ENCODE measurements at places on chromosomes 5 and 9. TPM values are rescaled to one million over a fixed set of nuclear protein-coding genes. Genes with fewer than 3 reads are reported as not detected.
A peak's percentile ranks its signal among the peaks of the same experiment; 100 is the strongest.

DNA sequence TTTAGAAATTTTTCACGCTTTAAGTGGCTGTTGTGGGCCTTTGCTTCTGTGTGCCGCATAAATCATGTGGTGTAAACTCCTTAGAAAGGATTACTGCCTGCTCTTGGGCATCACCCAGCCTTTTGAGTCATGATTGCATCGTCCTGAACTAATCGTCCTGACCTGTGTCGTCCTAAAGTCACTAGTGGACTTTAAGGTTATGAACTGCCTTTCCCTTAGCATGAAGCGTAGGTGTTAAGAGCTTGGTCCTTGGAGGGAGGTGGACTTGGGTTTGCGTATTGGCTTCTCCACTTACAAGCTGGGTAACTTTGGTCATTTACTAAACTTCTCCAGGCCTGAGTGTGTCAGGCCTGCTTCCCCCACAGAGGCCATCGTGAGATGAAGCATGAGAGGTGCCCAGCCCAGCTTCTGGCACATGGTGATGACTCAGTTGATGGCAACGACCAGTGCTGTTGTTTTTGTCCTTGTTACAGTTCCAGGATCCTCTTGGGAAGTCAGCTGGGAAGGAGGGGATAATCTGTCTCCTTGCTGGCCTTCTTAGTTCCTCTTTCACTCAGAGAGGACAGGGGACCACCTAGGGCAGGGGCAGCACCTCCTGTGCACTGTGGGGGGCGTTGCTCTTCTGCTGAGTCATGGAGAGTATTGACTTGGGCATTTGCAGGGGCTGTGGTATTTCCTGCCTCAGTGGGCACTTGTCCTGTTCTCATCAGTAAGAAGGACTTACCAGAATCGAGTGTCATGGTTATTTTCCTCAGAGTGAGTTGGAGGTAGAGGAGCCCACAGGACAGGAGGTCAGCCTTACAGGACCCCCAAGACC is 54.2 kb upstream of the NCS1 start:
- no peak for DNase-seq

OR2K2 gene
- not detected for total RNA-seq

DNA sequence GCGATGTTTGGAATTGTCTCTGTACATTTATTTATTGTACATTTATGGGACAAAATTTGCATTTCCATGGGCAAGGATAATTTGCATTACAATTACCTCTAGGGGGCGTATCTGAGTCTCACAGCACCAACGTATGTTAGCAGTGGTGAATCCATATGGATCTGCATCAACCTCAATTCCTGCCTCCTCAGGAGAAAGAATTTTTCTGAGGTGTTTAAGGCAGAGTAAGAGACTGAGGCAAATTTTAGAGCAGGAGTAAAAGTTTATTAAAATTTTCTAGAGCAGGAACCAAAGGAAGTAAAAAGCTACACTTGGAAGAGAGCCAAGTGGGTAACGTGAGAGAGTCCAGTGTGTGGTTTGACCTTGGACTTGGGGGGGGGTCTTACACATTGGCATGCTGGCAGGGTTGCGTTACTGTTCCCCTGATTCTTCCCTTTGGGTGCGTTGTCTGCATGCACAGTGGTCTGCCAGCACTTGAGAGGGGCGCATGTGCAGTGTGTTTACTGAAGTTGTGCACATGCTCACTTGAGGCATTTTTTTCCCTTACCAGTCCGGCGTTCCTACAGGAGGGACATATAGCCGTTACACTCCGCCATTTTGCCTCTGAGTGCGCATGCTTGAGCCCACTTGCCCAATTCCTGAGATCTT is 21.0 kb upstream of the RAB14 start:
- DNase-seq, result no peak

DNA sequence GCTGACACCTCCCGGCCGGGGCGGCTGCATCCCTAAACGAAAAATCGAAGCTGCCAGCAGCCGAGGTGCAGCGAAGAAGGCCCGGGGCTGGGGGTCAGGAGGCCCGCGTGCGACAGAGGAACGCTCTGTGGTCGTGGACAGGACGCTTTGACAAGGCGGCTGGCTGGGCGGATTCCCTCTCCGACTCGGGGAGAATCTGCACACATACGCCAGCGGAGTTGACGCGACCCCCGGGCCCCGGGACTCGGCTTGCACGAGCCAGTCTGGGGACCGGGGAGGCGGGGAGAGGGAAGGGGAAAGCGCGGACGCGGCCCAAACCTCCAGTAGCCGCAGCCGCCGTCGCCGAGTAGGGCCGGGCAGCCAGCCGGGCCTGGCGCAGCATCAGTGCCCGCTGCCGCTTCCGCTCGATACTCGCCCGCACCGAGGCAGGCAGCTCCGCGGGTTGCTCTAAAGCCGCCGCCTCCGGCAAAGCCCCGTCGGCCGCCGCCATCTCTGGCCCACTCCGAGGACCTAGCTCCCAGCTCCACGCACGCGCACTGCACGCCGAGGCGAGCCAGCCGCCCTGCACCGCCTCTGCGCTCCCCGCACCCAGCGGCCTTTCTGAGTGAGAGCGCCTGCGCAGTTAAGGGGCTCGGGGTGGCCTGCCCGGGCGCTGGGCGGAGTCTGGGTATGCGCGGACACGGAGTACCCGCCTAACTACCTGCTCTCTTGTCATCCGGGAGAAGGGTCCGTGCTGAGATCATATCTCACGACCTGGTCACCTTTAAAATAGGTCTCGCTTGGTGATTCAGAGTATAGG is at the start of gene XPA:
TSS of gene XPA (minus strand) at position 538 of the 799 bp plus-strand sequence. CDS start at position 490, 48 bp downstream.
- DNase-seq, result peak; percentile 99

SLC46A2 gene
- total RNA-seq, result 0.16 TPM

DNA sequence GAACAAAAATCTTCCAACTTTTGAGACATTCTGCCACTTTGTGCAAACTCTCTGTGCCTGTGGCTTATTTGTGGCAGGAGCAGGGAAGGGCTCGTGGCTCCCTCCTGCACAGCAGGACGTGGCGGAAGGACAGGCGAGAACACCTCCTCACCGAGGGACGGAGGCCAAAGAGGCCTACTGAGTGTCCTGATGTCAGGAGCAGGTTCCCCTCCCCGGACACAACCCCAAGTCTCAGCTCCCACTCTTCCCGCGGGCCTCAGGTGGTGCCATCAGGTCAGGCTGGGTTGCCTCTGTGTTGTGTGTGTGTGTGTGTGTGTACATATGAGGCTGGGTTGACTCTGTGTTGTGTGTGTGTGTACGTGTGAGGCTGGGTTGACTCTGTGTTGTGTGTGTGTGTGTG is 136.8 kb upstream of the LPCAT1 start:
- DNase-seq, result no peak

- DNase-seq, result no peak
Observed at GRCh38 chr5:1552521-1553255, 28.9 kb upstream of the LPCAT1 start.

PRRX2 gene
- 4.4 TPM for total RNA-seq

DNA sequence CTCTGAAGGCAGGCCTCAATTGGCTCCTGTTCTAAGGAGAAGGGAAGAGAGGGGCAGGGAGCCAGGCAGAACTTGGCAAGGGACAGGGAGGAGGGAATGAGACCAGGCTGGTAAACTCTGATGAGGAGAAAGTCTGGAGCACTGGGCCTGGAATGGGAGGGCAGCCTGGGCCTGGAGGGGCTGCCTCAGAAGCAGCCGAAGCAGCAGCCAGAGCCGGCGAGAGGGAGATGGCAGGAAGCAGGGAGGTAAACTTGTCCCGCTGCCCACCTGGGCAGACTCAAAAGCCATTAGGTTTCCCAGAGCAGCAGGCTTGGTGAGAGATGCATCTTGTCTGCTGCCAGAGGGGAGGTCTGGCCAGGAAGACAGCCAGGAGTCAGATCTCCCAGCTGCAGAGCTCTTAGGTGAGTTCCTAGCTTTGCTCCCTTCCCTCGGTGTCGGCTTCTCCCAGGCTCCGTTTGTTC is 37.0 kb upstream of the CRB2 start:
- no peak for DNase-seq

SARDH gene
- total RNA-seq, result 1.3 TPM

DNA sequence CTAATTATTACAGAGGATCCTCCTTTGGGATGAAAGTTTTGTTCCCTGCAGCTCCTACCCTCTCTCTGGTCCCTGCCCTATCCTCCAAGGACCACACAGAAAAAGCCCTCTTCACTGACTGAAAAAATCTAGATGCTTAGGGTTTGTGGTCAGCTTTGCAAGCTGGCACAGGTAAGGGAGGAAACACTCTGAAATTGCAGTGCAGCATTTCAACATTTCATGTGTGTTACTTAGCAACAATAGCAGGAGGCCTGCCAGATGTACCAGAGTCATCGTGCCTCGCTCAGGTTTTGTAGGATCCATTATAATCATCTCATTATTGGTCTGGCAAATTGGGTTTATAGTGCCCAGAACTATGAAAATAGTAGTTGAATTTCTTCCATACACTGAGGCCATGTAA is 109.5 kb downstream of the PALM2AKAP2 start:
- DNase-seq, result no peak

- DNase-seq, result no peak
Observed at GRCh38 chr5:329121-329735, 7.7 kb downstream of the AHRR start.

DNA sequence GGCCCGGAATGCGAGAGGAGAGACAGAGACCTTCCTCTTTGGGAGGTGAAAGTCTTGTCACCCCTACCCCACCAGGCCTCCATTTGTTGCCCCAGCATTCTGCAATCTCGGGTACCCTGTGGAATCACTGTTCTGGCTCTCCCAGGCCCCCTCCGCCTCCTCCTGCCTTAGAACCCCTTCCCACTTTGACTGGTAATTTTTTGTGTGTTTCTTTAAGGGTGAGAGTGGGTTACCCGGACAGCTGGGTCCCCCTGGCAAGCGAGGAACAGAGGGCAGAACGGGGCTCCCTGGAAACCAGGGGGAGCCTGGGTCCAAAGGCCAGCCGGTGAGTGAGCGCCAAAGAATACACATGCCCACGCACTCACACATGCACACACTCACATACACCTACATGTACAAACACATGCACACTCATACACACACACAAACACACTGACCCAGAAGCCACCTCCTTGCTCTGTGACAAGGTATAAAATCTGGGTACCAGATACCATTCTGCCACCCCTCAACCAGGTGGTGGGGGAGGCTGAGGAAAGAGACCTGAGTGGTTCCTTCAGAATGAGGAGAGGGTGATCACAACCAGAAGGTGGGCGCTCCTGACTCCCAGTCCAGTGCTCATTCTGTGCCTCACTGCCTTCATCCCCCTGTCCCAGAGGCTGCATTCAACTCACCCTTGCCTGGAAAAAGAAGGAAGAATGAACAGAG is 30.9 kb upstream of the ORM1 start:
- DNase-seq, result peak; percentile 58

DNA sequence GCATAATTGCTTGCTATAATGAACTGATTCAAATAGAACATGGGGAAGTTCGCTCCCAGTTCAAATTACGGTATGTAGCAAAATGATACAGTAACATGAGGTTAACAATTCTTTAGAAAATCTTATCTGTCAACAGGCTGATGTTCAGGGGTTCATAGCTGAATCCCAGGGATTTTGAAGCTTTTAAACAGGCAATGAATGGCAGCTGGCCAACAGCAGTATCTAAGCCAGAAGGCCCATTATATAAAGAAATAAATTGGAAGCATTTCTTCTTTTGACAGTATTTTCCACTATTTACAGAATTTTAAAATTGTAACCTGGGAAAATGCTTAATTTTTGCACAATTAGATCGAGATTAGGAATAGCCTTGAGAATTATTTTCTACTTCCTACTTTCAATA is 126.8 kb downstream of the PDE8B start:
- no peak for DNase-seq

- DNase-seq, result no peak
Observed at GRCh38 chr5:154697371-154697770, 57.8 kb upstream of the LARP1 start.

ADGRD2 gene
- not detected for total RNA-seq

NOXA1 gene
- total RNA-seq, result 3.3 TPM

DNA sequence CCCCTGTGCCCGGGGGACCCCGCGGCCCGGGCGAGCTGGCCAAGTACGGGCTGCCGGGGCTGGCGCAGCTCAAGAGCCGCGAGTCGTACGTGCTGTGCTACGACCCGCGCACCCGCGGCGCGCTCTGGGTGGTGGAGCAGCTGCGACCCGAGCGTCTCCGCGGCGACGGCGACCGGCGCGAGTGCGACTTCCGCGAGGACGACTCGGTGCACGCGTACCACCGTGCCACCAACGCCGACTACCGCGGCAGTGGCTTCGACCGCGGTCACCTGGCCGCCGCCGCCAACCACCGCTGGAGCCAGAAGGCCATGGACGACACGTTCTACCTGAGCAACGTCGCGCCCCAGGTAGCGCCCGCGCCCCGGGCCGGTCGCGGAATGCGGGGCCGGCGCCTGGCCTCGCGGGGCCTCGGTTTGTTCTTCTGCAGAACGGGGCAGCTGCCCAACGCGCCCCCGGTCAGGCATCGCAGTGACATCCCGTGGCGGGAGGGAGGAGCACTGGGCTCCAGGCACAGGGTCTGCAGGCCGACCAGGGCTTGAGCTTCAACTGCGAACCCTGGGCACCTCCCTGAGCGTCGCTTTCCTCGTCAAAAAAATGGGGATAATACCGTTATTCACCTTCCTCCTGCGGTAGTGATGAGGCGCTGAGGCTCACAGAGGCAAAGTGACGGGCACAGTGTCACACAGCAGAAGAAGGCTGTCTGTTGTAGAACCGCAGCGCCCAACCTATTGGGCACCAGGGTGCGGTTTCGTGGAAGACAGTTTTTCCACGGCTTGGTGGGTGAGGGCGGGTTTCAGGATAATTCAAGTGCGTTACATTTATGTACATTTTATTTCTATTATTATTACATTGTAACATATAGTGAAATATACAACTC is 777 bp downstream of the ENDOG start:
- DNase-seq, result no peak

DNA sequence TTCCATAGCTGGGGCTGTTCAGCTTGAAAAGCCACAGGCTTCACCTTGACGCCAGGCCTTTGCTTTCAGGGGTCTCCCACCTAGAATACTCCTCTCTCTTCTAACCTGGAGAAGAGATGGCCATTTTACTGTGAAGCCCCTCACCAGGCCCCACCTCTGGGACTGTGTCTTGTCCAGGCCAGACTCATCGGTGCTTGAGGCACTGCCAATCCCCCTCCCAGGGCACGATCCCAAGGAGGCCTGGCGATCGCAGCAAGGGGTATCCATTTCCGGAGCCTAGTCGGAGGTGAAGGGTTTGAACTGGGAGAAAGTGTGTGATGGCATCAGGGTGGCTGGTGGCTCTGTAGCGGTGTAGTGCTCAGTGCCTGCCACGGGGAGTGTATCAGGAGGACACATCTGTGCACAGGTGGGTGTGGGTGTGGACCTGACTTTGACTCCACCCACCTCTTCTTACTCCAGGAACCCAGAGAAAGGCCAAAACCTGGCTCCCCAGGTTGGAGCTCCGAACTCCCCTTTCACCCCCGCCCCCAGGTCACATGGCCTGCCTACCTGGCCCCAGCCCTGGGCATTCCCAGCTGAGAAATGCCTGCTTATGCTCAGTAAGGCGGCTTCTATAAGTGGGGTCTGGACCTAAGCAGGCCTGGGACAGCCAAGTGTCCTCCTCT is 27.4 kb upstream of the ENHO start:
- peak; percentile 69 for DNase-seq

Measured in cardiac septum (tissue), 1 donor.